ENCODE measurements at places on chromosomes 13 and 19.

DNA sequence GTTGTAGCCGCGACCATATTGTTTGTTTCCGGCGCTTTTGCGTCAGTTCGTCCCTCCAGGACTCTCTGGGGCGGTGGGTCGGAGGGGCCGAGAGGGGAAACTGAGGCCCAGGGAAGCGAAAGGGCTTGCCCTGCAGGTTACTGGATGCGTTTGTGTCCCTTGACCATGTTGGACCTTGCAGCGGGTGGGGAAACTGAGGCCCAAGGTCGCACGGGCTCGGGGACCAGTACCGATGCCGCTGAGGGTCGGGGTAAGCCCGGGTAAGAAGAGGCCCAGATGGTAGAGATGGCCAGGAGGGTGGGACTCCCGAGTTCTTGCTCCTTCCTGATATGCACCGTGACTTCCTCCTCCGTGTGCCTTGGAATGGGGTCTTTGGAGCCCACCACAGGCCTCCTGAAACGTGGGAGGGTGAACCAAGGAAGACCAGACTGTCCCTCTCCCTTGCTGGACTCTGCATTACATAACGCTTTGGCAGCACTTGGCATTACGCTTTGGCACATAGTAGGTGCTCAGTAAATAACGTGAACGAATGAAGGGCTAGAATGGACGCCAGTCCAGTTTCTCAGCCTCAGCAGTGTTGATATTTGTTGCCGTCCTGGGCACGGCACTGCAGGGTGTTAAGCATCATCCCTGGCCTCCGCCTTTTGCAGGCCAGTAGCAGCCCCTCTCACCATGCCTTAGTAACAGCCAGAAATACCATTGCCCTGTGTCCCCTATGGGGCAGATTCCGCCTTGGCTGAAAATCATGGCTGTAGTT lies 743 bp downstream of the CHAF1A start:
- no peak for DNase-seq
- peaks cover 13% of the 10 kb centered on the region for H3K4me1 ChIP-seq
- H3K4me3 ChIP-seq: peak overlapping the region; percentile 22
- H3K27me3 ChIP-seq: no peaks in the 10 kb centered on the region

DNA sequence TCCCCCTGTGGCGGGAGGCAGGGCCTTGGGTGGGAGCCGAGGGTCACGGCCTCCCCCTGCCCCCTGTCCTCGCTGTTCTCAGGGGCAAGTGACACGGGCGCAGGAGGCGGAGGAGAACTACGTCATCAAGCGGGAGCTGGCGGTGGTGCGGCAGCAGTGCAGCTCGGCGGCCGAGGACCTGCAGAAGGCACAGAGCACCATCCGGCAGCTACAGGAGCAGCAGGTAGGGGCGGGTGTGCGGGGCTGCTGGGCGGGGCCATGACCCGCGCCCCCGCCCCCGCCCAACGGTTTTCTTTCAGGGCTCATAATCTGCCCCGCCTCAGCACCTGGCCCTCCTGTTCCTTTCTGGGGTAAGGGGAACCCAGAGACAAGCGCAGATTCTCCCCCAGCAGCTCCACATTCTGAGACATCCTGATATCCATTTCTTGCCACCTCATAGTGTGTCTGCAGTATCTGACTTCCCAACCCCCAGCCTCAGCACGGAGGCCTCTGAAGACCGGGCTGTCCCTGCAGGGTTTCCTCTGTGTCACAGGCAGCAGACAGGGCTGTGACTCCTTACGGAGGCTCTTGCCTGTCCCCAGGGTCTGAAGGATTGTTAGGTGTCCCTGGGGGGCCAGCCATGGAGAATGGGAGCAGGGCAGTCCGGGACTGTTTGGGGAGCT lies 15.9 kb downstream of the PRR36 start:
- no peak overlapping the region for H3K27ac ChIP-seq
- no peaks in the 10 kb centered on the region for H3K36me3 ChIP-seq
- no peak for DNase-seq
- no peaks in the 10 kb centered on the region for H3K27me3 ChIP-seq
- no peak overlapping the region for H3K4me3 ChIP-seq

DNA sequence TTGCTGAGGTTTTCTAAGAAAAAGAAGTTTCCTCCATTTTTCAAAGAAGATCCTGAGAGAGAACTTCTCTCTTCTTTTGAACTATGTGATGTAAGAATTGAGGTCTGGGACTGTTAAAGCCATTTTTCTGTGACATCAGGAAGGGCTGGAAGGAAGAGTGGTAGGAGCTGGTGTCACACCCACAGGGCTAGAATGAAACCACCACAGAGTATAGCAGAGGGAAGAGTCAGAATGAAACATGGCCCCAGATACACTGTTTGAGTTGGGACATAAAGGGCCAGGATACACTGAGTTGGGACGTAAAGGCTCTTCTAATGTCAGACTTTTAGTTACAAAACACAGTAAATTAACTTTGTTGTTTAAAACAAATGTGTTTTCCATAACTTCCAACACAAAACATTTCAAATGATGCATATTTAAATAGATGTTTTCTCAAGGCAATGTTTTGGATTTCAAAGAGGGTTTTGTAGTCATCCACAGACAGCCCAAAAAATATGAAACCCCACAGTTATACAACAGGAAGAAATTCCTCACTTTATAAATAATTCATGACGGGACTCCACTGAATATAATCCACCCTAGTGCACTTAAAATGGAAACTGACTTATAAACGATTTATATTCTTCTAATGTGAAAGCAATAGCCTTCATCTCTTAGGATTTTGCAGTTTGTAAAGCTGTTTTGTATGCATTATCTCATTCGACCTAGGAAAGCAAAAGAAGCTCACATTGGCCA lies 72.5 kb downstream of the LIG4 start:
- no peak for DNase-seq
- no peak overlapping the region for H3K27ac ChIP-seq
- no peak overlapping the region for H3K4me3 ChIP-seq
- no peaks in the 10 kb centered on the region for H3K36me3 ChIP-seq
- no peaks in the 10 kb centered on the region for H3K4me1 ChIP-seq
- H3K27me3 ChIP-seq: no peaks in the 10 kb centered on the region

DNA sequence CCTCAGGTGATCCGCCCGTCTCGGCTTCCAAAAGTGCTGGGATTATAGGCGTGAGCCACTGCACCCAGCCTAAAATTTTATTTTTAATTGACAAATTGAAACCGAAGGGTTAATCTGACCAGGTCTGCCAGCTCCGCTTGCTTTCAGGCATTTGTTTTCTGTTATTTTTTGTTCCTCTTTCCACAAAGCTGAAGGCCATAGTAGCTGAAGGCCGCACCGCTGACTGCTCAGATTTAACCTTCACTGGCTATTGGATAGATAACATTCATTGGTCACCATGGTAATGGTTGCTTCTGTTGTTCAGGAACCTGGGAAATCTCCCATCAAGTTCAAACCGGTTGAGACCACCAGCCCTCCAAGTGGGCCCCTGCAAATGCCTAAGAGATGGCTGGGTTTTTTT lies 124.5 kb upstream of the USP29 start:
- H3K27me3 ChIP-seq: no peaks in the 10 kb centered on the region
- no peaks in the 10 kb centered on the region for H3K36me3 ChIP-seq
- H3K4me1 ChIP-seq: no peaks in the 10 kb centered on the region
- DNase-seq: no peak
- no peak overlapping the region for H3K27ac ChIP-seq
- H3K4me3 ChIP-seq: no peak overlapping the region

- no peak overlapping the region for H3K27ac ChIP-seq
- no peak overlapping the region for H3K4me3 ChIP-seq
- DNase-seq: peak; percentile 66
- H3K27me3 ChIP-seq: no peaks in the 10 kb centered on the region
- H3K36me3 ChIP-seq: no peaks in the 10 kb centered on the region
These were observed 459 bp downstream of the PCDH20 start for GRCh38 chr13:61415058-61415721.

DNA sequence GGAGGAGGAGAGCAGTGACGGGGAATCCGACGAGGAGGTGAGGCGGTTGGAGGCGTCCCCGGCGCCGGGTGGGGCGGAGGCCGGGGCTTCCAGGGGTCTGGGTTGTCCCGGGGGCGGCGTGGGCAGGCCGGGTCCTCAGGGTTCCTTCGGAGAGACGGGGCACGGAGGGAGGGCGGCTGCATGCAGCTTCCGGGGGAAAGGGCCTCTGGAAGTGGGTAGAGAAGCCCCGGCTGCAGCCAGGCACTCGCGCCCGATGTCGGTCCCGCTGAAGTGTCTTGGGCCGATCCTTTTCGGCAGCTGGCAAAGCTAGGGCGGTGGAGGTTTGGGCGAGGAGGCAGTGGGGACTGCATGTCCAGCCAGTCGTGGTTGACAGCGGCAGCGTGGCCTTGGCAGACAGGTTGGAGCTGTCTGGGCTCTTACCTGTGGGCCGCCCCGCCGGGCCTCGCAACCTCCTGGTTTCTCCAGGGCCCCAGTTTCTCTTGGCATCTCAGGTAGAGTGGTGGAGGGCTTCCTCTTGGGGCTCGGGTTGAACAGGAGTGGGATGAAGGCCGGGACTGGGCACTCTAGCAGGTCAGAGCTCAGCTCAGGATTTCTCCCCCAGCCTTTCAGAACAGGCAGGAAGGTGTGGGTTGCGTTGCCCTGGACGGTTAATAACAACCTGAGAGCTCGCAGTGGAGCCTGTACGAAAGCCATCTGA lies 690 bp downstream of the KMT2B start:
- peaks cover 18% of the 10 kb centered on the region for H3K4me1 ChIP-seq
- peaks cover 24% of the 10 kb centered on the region for H3K36me3 ChIP-seq
- DNase-seq: peak; percentile 56
- peak overlapping the region; percentile 59 for H3K27ac ChIP-seq

- H3K4me1 ChIP-seq: no peaks in the 10 kb centered on the region
- H3K36me3 ChIP-seq: no peaks in the 10 kb centered on the region
- peak; percentile 50 for DNase-seq
- no peak overlapping the region for H3K27ac ChIP-seq
These were observed 8.6 kb upstream of the CEACAM6 start for GRCh38 chr19:41746593-41747227.

DNA sequence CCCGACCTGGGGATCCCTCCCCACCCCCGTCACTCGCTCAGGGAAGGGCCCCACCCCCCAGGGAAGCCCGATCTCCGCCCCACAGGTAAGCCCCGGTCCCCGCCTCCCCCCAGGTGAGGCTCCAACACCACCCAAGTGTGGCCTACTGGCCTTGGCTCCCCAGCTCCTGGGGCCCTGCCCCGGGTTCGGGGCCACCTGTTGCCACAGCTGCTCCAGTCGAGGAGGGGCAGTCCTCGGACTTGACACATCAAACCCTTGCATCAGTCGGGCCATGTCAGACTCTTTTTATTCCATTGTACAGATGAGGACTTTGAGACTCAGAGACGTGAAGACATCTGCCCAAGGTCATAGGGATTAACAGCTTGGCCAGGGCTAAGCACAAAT lies 512 bp downstream of the CC2D1A start:
- peak overlapping the region; percentile 73 for H3K27ac ChIP-seq
- peak overlapping the region; percentile 91 for H3K4me3 ChIP-seq
- peaks cover 8% of the 10 kb centered on the region for H3K36me3 ChIP-seq
- DNase-seq: peak; percentile 62

DNA sequence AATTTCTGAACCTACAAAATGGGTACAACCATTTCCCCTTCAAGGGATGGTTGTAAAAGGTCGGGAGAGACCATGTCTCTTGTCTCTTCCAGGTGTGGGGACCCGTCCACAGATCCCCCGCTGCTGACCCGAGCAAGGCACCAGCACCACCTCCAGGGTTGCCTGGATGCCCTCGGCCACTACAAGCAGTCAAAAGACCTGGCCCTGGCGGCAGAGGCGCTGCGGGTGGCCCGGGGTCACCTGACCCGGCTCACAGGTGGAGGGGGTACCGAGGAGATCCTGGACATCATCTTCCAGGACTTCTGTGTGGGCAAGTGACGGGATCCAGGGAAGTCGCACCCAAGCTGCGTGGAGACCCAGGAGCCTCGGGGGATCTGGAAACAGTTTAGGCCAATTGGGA lies 4.0 kb downstream of the GTPBP3 start:
- no peaks in the 10 kb centered on the region for H3K27me3 ChIP-seq
- H3K4me1 ChIP-seq: peaks cover 12% of the 10 kb centered on the region

DNA sequence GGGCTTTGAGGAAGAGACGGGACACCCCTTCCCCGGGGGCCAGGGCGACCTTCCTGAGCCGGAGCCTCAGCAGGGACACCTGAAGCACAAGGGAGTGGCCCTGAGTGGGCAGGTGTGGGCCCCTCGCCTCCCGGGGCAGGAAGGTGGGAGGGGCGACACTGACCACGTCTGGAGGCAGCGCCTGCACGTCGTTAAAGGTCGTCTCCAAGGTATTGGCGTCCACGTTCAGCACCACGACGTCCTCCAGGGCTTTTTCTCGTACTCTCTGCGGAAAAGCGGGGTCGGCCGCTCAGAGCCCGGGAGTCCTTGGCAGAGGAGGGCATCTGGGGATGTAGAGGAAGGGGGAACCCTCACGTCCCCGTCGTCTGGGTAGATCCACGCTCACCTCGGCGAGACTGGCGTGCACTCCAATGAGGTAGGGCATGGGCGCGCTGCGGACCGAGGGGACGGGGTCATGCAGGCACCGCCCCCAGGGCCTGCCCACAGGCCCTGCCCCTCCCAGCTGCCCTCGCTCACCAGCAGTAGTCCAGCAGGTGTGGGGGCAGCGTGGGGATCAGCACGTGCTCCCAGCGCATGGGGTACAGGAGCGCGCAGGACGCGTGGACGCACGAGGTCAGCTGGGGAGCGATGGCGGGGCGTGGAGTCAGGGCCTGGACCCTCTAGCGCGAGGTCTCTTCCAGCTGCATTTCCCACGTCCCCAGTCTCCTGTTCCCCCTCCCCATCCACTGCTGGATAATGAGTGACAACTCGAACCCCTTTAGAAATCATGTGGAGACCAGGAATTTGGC lies 6.1 kb downstream of the DENND1C start:
- peaks cover 14% of the 10 kb centered on the region for H3K27me3 ChIP-seq
- H3K4me3 ChIP-seq: no peak overlapping the region
- no peak for DNase-seq
- no peak overlapping the region for H3K27ac ChIP-seq
- no peaks in the 10 kb centered on the region for H3K36me3 ChIP-seq

DNA sequence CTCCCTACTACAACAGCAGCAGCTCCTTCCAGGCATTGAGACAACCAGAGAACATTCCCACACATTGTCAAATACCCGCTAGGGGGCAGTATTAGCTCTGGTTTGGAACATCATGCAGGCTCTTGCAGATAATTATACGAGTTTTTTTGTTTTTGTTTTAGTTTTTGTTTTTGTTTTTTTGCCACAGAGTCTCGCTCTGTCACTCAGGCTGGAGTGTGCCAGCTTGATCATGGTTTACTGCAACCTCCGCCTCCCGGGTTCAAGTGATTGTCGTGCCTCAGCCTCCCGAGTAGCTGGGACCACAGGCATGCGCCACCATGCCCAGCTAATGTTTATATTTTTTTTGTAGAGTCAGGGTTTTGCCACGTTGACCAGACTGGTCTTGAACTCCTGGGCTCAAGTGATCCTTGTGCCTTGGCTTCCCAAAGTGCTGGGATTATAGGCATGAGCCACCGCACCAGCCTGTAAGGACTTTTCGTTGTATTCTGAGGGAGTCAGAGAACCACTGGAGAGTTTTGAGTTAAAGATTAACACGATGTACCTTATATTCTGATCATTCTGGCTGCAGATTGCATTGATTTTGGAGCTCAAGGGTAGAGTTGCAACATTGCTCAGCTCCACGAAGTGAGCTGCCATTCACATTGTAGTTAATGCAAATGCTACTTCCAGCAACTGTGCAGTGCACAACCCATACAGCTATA lies 41.7 kb upstream of the CEACAM20 start:
- no peak overlapping the region for H3K4me3 ChIP-seq
- no peaks in the 10 kb centered on the region for H3K36me3 ChIP-seq
- H3K27ac ChIP-seq: no peak overlapping the region
- no peaks in the 10 kb centered on the region for H3K27me3 ChIP-seq
- H3K4me1 ChIP-seq: no peaks in the 10 kb centered on the region
- peak; percentile 54 for DNase-seq
